ENCODE measurements at places on chromosomes 5 and 9.

GRCh38 chr5:124061663-124062062, 549.7 kb downstream of the CSNK1G3 start:
- DNase-seq = peak; percentile 18

DNA sequence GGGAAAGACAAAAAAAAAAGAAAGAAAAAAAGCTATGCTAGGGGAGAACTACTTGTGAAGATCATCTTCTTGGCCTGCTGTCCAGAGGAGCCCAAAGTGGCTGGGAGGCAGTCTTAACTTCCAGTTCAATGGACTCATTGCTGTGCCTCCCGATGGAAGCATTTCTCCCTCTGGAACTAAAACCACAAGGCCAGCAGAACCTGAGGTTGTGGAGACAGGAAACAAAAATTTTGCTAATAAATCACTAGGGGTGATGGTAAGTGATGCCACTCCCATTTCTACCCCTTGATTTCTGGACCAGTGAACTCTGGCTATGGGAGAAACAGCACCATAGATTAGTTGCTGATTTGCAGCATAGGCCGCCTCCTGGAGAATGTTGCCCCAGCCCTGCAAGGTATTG, 123.4 kb upstream of the NFIL3 start:
- DNase-seq = no peak

DNA sequence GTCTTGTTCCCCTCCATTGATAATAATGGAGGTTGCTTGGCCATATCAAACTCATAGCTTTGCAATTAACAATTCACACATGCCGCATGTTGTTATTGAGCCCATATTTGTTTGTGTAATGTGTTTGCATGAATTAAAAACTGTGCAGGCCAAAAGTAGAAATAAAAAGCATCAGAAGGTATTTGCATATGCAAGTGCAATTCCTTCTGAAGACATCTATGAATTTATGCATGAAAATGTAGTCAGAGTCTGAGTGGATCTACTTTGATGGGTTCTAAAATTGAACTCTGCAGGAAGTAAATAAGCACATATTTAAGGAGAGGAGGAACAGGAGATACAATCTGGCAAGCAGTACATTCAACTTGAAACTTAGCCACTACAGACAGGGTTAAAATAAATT, 1004.6 kb upstream of the WWC1 start:
- no peak for DNase-seq

DNA sequence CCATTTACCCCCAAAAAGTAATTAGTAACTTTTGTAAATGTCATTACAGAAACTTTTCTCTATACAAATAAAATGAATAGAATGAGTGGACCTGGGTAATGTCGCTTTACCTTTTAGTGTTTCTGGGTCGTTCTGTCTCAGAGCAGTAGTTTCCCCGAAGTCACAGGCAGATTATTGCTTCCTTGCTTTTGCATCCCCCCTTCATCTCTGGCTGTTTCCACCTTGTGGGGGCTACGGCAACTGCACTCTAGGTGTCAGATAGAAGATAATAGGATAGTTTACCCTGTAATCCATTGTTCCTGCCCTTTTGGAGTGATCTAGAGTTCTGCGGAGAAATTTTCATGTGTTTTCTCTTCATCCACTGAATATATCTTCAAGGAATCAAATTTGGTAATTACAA, 68.7 kb downstream of the PRR16 start:
- DNase-seq = no peak

GRCh38 chr9:127500862-127501261, 49.6 kb downstream of the LRSAM1 start:
- DNase-seq = peak; percentile 36

DNA sequence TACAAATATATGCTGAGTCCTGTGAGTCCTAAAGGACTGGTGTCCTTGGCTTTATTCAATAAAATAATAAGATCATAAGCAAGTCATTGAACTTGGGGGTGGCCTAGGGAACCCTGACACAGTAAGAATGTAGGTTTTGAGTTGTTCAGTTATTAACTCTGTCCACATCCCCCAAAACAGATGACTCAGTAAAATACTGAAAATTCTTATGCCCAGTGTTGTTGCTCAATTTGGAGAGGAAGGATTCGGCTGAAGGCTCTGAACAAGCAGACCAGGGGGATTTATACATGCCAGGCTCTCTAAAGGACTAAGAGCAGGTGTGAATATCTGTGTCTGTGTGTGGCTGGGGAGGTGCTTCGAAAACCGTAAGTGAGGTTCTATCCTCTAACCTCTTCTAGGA, 173.7 kb downstream of the RMI1 start:
- DNase-seq = no peak

- DNase-seq = peak; percentile 72
Observed at GRCh38 chr9:134331186-134332025, 5.2 kb downstream of the RXRA start.

DNA sequence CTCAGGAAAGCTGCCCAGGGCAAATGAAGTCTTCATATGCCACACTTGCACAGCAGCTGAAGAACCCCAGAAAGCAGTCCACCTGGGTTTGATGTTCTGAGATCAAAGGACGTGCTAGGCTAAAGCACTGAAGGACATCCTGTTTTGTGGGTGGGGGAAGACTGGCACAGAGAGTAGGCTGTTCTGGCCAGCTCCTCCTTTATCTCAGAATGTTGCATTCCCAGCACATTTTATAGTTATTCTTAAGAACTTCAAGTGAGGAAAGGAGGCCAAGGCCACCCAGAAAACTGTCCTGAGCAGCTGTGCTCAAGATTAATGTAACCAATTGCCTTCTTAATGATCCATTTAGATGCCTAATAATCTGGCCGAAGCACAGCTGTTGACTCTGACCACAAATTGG, 10.9 kb downstream of the SHOC1 start:
- DNase-seq = no peak

GRCh38 chr9:29575219-29575618, 2001.9 kb upstream of the C9orf72 start:
- no peak for DNase-seq

- no peak for DNase-seq
Observed at GRCh38 chr5:1090538-1090937, 21.3 kb downstream of the SLC12A7 start.

GRCh38 chr5:144742361-144742760, 571.7 kb downstream of the KCTD16 start:
- DNase-seq = no peak

- DNase-seq = no peak
Observed at GRCh38 chr5:103829585-103829984, 267.0 kb upstream of the NUDT12 start.

- no peak for DNase-seq
Observed at GRCh38 chr9:111360881-111361280, 30.9 kb upstream of the OR2K2 start.

DNA sequence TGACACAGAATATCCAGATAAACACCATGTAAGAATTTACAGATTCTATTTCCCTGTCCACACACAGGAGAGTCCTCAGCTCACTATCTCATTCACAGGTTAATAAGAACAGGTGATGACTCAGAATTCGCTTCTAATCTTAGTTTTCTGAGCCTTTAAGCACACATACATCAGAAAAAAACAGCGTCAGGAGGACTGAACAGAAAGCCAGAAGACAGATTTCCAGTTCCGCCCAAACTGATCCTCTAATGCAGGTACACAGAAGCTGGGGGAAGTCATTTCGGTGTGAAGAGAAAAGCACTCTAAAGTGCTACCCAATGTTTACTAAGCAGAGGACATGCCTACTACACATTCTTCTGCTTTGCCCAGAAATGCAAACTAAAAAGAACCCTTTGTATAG, 1.6 kb downstream of the CEMIP2 start:
- no peak for DNase-seq

- DNase-seq = no peak
Observed at GRCh38 chr5:10109299-10109698, 140.4 kb downstream of the ATPSCKMT start.

- no peak for DNase-seq
Observed at GRCh38 chr5:134508521-134509195, 16.8 kb upstream of the JADE2 start.

GRCh38 chr9:95045751-95046150, 271.8 kb downstream of the FANCC start:
- DNase-seq = no peak

- DNase-seq = peak; percentile 62
Observed at GRCh38 chr9:137116027-137116507, 1.5 kb upstream of the DPP7 start.

- DNase-seq = no peak
Observed at GRCh38 chr5:116225281-116225922, 140.6 kb downstream of the COMMD10 start.

DNA sequence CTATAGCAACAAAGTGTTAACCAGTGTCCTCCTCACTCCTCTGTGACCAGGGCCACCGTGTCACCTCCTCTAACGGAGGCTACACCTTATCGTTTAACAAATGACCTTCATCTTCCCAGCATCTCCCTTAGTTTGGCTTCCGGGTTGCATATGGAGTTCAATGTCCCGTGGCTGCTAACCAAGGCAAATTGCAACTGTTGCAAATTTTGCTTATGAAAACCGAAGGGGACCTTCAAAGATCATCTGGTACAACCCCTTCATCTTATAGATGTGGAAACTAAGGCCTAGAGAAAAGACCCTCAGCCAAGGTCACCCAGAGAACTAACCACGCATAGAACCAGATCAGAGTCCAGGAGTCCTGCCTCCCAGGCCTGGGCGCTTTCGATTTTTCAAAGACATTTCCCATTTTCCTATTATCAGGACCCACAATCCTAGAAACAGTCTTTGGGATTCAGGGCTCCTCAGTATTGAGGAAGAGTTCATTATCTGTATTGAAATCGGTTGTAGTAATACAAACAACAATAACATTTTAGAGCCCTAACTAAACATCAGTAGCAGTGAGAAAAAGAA, 1.4 kb downstream of the PRELID2 start:
- no peak for DNase-seq

DNA sequence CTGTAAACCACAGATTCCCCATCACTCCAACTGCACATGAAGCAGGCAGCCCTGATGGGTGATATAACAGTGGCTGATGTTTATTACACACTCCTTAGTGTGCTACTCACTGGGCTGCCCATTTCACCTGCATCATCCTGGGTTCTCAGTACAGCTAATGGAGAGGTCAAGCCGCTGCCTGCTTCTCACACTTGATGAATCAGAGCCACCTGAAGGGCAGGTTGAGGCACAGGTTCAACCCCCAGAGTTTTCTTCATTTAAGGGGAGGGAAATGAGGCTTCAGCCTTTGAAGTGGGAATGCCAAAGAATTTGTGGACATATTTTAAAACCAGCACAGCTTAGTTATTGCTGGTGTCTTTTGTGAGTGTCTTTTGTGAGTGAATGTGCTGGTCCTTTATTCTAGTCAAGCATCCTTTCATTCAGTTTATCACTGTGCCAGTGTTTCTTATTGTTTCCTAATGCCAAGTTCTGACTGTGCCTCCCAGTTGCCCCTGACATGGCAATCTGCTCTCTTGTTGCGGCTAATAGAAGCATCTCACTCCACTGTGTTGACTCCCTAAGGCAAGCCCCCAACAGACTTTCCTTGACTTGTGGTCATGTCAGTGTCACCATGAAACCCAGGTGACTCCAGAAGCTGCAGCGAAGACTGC, 109.2 kb downstream of the FBXL7 start:
- no peak for DNase-seq

DNA sequence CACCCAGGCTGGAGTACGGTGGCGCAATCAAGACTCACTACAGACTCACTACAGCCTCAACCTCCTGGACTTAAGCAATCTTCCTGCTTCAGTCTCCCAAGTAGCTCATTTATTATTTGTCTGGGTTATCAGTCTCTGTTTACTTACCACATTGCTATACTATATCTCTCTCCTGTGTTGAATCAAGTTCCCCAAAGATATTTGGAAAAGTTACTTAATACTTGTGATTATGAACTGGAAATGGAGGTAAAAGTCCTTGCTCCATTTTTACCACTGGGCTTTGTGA, 55.6 kb downstream of the ANGPTL2 start:
- no peak for DNase-seq

- no peak for DNase-seq
Observed at GRCh38 chr5:59416451-59416850, 477.1 kb downstream of the PDE4D start.

GRCh38 chr5:78829811-78830527, 155.1 kb downstream of the ARSB start:
- peak; percentile 94 for DNase-seq

DNA sequence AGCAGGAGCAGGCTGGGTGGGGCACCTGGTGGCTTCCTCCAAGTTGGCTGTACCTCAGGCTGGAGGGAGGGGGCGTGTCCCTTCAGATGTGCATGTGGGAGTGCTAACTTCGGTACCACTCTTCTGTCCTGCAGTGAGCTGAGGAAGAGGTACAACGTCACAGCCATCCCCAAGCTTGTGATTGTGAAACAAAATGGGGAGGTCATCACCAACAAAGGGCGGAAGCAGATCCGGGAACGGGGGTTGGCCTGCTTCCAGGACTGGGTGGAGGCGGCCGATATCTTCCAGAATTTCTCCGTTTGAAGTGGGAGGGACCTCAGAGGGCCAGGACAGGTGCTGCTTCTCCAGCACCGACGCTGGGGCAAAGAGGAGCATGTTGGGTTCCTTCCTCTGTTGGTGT, 9.3 kb downstream of the NXNL2 start:
- DNase-seq = peak; percentile 74

DNA sequence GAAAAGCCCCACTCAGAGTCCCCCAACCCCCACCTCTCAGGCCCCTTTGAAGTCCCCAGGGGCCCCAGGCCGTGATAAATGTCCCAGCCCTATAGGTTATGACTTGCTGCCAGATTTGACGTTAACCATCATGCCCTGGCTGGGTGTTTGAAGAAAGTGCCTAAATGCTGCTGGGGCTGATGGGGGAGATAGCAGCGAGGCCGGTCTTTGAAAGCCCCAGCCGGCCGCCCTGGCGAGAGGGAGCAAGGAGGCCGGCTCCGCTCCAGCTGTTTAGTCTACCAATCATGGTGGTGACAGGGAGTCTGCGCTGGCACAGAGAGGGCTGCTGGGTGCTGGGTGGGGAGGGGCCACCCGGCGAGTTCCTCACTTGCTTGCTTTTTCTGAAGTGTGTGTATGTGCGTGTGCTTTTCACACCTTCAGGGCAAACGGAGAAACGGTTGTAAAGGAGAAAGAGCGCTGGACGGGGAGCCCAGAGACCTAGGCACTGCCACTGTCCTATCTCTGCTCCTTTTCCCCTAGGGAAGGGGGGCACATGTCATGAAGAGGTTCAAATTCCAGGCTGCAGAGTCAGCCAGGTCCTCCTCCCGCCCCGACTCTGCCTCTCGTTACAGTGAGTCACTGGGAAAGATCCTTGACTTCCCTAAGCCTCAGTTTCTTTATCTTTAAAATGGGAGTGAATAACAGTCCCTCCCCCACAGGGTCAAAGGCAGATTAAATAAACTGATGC, 126.1 kb upstream of the HAND1 start:
- DNase-seq = peak; percentile 39

GRCh38 chr9:81497091-81497490, 192.3 kb downstream of the TLE1 start:
- no peak for DNase-seq
